ENCODE measurements at places on chromosomes 13 and 19.

- no peak overlapping the region for H3K27ac ChIP-seq
- no peak for DNase-seq
- H3K36me3 ChIP-seq, result no peaks in the 10 kb centered on the region
- peaks cover 2% of the 10 kb centered on the region for H3K4me1 ChIP-seq
- H3K4me3 ChIP-seq, result peak overlapping the region; percentile 38
- H3K27me3 ChIP-seq, result no peaks in the 10 kb centered on the region
These were observed 406 bp upstream of the EID2B start for GRCh38 chr19:39533003-39533512.

GRCh38 chr13:32446773-32447465, 19.0 kb upstream of the N4BP2L1 start:
- H3K4me1 ChIP-seq, result peaks cover 8% of the 10 kb centered on the region
- no peaks in the 10 kb centered on the region for H3K27me3 ChIP-seq
- H3K4me3 ChIP-seq, result no peak overlapping the region

DNA sequence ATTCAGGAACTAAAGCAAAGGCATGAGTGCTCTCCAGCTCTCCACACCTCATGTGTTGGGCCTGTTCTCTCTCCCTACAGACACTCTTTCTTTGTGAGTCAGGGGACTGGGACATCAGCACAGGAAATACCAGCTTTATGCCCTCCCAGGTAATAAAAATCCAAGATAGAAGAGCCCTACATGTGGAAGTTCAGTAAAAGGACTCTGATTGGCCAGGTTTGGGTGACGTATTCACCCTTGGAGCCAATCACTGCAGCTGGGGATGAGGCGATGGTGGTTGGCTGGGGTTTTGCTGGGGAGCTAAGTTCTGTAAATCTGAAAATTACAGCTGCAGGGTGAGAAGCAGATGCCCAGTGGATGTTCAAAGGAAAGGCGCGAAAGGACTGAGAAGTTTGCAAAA, 32.5 kb downstream of the CCDC70 start:
- H3K27ac ChIP-seq, result no peak overlapping the region
- H3K4me3 ChIP-seq, result no peak overlapping the region
- H3K36me3 ChIP-seq, result peaks cover 2% of the 10 kb centered on the region
- DNase-seq, result no peak
- H3K4me1 ChIP-seq, result peaks cover 10% of the 10 kb centered on the region

DNA sequence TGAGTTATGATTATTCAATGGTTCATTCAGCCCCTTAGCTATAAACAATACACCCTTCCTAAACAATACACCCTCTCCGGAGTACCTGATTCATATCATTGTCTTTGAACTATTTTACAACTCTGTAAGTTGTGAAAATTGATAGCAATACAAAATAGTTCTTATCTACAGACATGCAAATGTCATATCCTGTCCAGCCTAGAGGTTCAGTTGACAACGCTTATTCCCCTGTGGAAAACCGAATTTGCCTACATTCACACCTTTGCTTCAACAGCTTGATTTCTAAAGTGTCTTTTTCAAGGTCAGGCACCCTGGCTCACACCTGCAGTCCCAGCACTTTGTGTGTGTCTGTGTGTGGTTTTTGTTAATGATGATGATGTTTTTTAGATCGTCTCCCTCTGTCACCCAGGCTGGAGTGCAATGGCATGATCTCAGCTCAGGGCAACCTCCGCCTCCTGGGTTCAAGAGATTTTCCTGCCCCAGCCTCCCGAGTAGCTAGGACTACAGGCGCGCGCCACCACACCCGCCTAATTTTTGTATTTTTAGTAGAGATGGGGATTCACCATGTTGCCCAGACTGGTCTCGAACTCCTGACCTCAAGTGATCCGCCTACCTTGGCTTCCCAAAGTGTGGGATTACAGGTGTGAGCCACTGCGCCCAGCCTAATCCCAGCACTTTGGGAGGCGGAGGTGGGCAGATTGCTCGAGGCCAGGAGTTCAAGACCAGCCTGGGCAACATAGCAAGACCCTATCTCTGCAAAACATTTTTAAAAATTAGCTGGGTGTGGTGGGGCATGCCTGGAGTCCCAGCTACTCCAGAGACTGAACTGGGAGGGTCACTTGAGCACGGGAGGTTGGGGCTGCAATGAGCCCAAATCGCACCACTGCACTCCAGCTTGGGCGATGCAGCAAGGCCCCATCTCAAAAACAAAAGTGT, 9.6 kb downstream of the C19orf53 start:
- H3K4me1 ChIP-seq, result peaks cover 3% of the 10 kb centered on the region
- no peak overlapping the region for H3K4me3 ChIP-seq
- no peak for DNase-seq
- H3K27ac ChIP-seq, result no peak overlapping the region
- H3K27me3 ChIP-seq, result peaks cover 4% of the 10 kb centered on the region

DNA sequence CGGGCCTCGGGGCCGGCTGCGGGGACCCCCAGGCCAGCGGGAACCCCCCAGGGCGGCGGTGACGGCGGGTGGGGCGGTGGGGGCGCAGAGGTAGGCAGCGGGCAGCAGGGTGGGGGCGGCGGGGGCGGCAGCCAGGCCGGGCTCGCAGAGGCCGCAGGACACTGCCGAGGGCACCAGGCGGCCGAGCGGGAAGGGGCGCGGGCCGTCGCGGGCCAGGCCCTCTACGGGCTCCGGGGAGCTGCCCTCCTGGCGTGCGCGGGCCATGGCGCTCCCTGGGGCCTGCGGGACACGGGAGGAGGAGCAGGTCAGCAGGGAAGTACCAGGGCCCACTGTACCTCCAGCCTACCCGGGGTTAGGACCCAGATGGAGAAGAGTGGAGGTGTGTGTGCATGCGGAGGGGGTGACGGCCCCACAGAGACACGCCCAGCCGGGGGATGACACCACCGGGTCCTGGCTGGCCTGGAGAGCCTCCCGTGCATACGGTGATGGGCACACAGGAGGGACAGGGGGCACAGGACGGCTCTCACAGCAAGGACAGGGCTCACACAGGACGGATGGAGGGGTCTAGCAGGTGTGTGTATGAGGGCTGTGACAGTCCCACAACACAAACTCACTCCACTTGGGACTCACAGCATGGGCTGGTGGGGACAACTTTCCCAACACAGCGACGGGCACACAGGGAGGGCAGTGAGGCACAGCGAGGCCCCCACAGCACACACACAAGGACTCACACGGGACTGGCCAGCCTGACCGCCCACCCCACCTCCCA, 2.6 kb downstream of the BBC3 start:
- no peak overlapping the region for H3K27ac ChIP-seq
- DNase-seq, result peak; percentile 31
- peaks cover 4% of the 10 kb centered on the region for H3K36me3 ChIP-seq
- no peaks in the 10 kb centered on the region for H3K27me3 ChIP-seq
- H3K4me1 ChIP-seq, result peaks cover 21% of the 10 kb centered on the region
- H3K4me3 ChIP-seq, result peak overlapping the region; percentile 68

GRCh38 chr13:25280396-25280795, 6.9 kb downstream of the MTMR6 start:
- H3K27me3 ChIP-seq, result no peaks in the 10 kb centered on the region
- H3K27ac ChIP-seq, result no peak overlapping the region
- peaks cover 2% of the 10 kb centered on the region for H3K36me3 ChIP-seq
- peaks cover 2% of the 10 kb centered on the region for H3K4me1 ChIP-seq
- no peak overlapping the region for H3K4me3 ChIP-seq
- DNase-seq, result no peak
